ENCODE measurements at places on chromosomes 5 and 9.
A peak's percentile ranks its signal among the peaks of the same experiment; 100 is the strongest.

- DNase-seq, result no peak
Observed at GRCh38 chr9:99682870-99683269, 138.8 kb upstream of the NR4A3 start.

- DNase-seq, result peak; percentile 73
Observed at GRCh38 chr9:128636024-128636390, 20.6 kb downstream of the DYNC2I2 start.

DNA sequence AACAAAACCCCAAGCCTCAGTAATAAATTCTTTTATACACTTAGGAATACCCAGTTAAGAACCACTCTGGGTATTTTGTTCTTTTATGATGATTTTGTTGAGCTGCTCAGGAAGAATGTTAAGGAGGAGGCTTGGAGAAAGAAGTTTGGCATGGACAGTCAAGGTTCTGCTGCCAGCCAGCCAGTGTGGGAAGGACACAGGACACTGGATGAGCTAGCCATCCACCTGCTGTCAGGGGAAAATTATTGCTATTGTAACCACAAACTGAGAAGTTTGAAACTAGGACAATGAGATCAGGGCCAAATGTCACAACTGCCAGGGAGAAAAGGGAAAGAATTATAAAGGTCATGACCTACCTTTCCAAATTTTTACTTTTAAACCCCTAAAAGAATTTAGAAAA lies 25.9 kb upstream of the ADAMTSL1 start:
- DNase-seq, result no peak

GRCh38 chr5:66010476-66010875 lies 84.1 kb downstream of the ERBIN start:
- DNase-seq, result no peak

GRCh38 chr9:134328841-134329575 lies 2.8 kb downstream of the RXRA start:
- DNase-seq, result no peak

DNA sequence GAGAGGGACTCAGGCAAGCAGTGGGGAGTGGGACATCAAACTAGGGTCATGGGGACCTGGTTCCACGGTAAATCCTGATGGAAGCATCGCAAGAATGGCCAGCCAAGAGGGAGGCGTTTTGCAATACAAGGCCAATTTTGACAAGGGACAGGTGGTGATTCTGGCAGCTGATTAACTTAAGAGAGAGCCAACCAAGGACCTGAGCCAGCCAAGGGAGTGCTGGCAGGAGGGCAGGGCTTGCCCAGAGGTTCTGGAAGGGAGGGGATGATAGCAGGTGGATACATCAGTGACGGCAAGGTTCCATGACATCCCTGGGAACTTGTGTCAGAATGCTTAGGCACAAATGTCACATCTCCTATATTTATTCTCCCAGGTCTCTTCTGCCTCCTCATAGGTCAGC lies 32.8 kb upstream of the PUM3 start:
- no peak for DNase-seq

DNA sequence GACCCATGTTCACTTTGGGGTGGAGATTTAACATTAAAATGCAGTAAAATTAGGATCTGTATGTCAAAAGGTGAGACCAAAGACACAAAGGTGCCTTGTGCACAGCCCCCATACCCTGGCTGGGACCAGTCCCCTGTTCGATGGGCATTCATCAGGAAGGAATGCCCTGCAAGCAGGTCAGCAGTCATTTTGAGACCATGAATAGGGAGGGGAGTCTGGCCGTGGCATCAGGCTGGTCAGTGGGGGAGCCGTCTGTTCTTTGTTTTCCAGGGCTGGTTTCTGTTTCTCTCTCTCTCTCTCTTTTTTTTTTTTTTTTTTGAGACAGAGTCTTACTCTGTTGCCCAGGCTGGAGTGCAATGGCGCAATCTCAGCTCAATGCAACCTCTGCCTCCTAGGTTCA lies 68.9 kb upstream of the GOLM1 start:
- DNase-seq, result no peak

DNA sequence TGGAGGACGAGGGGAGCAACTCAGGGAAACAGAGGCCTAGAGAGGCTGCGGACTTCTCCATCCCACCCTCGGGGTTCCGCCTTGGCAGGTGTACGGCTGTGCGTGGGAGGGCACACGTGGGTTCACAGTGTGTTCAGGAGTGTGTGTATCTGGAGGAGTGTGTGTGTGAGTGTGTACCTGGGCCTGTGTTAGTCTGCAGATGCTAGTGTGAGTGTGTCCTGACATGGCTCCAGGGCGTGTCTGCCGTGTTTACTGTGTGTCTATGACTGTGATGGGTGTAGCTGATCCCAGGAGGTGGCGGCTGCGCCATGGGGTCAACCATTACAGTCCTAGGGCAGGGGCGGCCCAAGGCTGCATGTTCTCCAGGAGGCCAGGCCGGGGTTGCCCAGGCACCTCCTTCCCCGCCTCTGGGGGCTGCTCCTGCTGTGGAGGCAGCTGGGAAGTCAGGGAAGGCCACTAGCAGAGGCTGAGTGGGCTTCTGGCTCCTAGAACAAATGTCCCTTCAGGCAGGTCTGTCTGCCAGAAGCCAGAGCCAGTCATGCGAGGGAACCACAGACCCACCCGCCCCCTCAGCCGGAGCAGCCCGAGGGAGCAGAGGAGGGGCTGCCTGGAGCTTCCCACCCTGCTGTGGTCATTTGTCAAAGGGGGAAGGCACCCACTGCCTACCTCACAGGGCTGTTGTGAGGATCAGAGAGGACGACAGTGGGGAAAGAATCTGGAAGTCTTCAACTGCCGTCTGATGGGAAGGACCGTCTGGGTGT lies 21.4 kb downstream of the CRB2 start:
- DNase-seq, result no peak

DNA sequence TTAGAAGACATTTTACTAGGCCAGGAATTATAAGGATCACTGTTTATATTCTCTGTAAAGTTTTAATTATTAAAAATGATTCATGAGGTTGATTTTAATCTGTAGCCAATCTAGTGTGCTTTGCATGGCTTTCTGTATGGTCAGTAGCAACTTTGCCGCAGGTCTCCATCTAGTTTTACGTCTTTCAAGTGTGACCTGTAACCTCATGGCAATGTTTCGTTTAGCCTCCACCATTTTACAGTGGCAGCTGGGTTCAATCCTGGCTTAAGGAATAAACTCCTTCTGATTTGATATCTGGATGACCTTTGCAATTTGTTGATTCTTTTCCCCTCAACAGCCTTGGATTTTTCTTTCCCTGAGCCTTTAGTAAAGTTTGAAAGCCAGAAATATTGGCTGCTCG lies 434.5 kb upstream of the CDH9 start:
- no peak for DNase-seq

DNA sequence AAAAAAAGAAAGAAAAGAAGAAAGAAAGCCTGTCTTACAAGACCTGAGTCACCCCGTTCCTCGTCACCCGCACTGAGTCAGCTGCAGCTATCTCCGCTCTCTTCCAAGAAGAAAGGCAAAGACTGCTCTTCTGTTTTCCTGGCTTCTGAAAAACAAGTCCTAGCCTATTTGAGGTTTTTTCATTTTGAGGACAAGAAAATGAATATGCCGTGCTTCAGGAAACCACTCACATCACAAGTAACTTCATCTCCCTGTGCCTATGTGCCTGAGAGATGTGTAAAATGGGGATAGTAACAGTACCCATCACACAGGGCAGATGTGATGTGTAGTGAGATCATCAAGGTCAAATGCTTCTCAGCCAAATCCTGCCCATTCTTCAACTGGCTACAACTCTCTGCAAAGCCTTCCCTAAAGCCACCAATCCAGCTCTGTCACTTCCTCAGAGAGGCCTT lies 78.4 kb downstream of the GLDC start:
- DNase-seq, result no peak

- DNase-seq, result no peak
Observed at GRCh38 chr5:15008476-15008875, 136.9 kb upstream of the ANKH start.

- DNase-seq, result no peak
Observed at GRCh38 chr5:135591277-135591676, 12.5 kb upstream of the CXCL14 start.

DNA sequence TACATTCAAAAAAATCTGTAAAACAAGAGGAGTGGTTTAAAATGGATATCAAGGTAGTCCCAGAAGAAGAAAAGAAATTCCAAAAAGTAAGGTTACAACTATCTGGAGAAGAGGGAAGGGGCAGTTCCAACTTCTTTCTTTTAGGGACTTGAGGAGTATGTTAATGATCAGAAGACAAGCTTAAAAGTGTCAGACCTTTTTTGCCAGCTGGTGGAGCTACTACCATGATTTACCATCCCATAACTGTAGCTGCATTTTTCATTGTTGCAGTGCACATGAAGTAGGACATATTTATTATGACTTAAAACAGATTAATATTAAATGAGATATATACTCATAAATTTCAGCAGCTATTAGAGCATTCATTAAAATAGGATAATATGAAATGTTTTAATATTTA lies 158.5 kb upstream of the RGS7BP start:
- no peak for DNase-seq

GRCh38 chr5:142529626-142530278 lies 156.1 kb downstream of the FGF1 start:
- no peak for DNase-seq

GRCh38 chr9:96505316-96505991 lies 55.5 kb downstream of the HABP4 start:
- no peak for DNase-seq

GRCh38 chr9:91606255-91606995 lies 182.8 kb upstream of the NFIL3 start:
- no peak for DNase-seq

DNA sequence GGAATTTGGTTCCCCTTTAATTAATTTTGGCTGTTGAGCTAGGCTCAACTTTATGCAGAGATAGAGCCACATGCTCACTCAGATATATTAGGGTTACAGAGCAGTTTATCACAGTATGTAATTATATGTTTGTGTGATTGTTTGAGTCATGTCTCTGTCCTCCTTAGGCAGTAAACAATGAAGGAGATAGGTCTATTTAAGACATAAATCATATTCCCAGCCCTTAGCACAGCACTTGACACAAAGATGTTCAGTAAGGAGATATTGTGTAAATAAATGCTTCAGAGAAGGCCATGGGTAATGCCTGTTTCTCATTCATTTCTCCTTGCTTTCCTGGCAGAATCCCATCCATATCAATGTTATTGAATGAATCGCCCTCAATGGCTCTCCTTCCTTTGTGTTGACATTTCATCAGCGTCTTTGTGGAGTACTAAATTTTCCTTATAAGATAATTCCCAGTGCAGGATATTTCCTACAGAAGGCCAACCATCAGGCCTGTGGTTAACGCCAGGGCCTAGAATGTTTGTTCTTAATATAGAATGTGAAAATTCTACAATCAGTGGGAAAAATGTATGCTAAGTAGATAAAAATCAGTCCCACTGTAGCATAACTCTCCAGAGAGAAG lies 408.0 kb downstream of the EBF1 start:
- DNase-seq, result no peak

DNA sequence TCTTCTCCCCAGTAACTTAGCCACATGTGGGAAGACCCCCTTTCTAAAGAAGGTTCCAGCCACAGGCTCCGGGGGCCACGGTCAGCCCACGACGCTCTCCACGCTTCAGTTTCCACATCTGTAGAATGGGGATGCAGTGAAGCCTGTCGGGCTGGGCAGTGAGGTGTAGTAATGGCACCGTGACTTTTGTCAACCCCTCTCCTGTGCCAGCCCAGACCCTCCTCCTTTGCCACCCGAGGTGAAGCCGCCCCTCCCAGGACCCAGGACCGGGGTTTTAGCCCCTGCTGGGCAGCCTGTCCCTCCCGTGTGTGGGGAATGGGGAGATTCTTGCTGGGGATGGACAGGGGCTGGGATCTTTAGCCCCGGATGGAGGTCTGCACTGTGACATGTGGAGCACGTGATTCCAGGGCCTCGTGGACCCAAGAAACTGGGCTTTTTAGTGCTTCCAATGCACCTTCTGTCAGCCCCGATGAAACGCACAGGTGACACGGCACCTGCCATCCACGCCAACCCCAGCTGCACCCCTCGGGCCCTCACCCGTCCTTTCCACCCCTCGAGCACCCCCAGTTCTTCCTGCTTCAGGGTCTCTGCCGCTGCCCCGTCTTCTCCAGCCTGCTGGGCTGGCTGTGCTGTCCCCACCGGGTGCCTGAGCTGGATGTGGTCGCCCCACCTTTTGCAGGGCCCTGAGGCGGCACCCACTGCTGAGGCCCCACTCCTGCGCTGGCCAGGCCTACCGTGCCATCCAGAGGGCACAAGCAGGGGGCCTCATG lies 13.4 kb upstream of the RNU6ATAC start:
- DNase-seq, result no peak

DNA sequence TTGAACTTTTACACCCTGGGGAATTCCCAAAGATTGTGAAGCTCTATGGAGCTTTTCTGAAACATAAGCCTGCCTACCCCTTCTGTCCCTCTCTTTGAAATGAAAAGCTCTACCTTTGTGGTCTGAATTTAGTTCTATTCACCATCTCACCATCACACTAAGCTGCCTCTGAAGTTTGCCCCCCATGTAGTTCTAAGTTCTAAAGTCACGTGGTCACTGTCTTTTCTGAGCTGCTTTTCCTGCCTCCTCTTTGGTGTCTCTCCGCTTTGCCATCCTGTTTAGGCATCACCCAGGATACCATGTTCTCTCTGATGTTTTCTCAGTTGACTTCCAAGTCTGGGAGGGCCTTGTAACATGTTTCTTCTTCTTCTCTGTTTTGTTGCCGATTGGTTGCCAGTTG lies 2206.6 kb downstream of the MAT2B start:
- DNase-seq, result no peak

DNA sequence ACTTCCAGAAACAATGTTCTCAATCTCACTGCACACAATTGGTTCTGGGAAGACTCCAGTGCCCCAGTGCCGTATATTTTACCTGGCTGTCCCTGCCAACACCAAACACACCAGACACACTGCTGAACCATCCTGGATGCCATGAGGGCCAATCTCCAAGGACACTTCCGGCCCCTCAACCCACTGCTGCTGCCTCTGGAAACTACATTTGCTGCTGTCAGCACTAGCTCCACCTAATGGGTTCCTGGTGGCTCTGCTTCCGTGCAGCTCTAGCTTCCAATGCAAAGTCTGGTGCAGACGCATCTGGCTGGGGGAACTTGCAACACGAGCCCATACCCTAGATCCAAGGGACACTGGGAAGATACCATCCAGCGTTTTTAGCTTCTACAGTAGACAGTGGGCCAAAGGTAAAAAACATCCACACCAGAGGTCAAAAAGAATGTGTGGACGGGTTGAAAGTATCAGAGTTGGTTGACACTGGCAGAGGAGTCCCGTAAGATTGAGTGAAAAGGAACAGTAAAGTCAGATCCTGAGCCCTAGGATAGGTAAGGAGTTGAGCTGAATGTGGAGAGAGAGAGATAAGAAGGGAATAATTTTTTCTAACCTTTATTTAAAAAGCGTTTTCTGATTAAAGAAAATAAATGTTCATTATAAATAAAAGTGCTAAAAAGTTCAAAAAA lies 99.7 kb upstream of the KIF2A start:
- no peak for DNase-seq

DNA sequence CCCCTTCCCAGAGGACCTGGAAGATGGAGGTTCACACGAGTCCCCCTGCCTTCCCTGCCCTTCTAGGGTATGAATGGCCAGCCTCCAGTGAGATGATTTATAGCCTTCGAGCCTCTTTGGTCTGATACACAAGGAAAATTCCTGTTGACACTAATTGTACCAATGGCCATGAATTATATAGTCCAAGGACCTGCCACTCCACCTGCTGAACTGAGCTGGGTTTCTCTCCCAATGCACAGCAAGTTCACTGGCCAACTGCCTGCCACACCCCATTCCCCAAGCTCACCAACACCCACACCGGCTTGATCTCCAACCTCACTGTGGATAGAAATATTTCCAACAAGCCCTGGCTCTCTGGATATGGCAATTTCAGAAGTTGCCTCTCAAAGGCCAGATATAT lies 9.3 kb upstream of the ADRA1B start:
- DNase-seq, result no peak
